ENCODE measurements at places on chromosomes 6 and 20.

GRCh38 chr20:33217052-33217451 lies at the start of gene BPIFA3:
Gene BPIFA3 (plus strand): TSS chr20:33217352. CDS start chr20:33217537, 185 bp downstream.
- DNase-seq: no peak

DNA sequence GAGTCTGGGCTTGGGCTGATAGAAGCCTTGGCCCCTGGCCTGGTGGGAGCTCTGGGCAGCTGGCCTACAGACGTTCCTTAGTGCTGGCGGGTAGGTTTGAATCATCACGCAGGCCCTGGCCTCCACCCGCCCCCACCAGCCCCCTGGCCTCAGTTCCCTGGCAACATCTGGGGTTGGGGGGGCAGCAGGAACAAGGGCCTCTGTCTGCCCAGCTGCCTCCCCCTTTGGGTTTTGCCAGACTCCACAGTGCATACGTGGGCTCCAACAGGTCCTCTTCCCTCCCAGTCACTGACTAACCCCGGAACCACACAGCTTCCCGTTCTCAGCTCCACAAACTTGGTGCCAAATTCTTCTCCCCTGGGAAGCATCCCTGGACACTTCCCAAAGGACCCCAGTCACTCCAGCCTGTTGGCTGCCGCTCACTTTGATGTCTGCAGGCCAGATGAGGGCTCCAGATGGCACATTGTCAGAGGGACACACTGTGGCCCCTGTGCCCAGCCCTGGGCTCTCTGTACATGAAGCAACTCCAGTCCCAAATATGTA lies 957 bp upstream of the VEGFA start:
- no peak for DNase-seq

- no peak for DNase-seq
These were observed 100.0 kb downstream of the RWDD2A start for GRCh38 chr6:83292900-83293843.

DNA sequence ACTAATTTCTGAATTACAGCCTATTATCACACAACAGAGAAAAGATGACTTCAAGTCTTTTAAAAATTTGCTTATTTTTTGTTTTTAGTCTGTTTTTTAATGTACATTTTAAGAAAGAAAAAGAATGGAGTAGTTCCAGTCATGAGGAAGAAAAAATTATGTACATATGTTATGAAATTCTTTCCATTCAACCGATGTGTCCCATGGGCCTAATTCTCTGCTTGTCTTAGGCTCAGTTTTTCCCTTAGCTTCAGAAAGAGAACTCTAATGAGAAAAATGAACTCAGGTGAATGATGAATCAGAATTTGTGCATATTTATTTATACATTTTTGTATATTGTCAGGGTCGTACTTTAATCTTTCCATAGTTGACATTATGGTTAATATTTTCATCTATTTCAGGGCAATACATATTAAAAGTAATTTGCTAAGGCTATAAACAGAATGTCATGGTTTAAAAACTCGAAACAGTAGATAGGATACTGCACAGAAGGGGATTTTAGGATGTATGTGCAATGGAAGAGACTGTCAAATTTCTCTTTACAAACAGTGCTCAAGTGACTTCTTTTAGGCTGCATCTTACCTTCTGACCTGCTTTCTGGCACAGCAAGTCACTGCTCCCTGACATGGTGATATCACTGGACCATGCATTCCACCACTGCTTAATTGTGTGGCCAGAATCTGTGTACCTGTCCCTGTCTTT lies 153.1 kb downstream of the EPHA7 start:
- no peak for DNase-seq

DNA sequence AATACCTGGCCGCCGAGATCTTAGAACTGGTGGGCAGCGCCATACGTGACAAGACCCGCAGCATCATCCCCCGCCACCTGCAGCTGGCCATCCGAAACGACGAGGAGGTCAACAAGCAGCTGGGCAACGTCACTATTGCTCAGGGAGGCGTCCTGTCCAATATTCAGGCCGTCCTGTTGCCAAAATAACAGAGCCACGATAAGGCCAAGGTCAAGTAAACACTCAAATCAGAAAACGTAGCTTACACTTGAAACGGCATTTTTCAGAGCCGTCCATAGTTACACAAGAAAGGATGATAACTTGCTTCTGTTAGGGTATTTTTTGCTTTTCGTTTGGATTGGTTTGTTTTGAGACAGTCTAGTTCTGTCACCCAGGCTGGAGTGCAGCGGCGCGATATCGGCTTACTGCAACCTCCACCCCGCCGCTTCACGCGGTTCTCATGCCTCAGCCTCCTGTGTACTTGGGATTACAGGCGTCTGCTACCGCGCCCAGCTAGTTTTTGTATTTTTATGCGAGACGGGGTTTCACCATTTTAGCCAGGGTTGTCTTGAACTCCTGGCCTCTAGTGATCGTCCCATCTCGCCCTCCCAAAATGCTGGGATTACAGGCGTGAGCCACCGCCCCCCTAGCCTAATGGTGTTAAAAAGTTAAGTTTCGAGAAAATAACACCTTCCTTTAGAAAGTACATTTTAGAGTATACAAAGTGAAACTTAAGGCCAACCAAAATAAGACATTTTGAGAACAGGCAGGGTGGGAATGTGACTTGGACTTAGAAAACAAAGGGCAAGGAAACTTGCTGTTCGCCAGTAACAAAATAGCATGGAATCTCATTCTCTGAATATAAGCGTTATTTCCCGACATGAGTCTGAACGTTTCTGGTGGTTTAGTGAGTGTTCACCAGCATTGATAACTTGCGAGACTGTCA lies 42.8 kb upstream of the HFE start:
- DNase-seq: no peak

DNA sequence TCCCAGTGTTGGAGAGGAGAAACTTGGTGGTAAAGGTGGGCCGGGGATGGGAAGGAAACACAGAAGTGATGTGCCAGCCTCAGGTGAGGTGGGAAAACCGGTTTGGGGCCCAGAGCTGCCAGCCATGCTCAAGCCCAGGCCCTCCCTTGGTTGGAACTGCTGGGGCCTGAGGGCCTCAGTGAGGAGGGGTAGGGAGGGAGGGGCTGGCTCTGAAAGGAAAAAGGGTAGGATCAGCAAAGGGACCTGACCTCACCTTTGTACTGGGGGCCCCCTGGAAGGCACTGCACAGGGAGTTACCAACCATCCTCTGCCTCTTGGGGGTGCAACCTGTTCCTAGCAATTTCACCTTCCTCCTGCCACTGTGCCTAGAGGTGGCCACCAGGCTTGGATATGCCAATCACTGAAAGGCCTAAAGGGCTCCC lies 1.8 kb upstream of the SPEF1 start:
- no peak for DNase-seq

- DNase-seq: no peak
These were observed 920.3 kb downstream of the EYS start for GRCh38 chr6:64786736-64787135.

DNA sequence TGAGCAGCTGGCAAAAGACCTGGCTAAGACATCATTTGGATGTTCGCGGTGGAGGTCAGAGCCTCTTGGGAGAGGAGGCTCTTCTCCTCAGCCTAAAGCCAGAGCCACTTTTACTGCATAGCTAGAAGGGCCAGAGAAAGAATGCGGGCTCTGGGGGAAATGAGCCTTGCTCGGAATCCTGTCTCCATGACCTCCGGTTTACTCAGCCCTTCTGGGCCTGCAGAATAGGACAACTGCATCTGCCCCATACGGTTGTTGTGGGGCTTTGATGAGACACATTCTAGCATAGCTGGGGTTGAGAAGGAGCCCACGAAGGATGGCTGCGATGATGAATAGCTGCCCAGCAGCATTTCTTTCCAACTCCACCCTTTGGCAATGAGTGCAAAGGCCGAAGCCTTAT lies 115.0 kb upstream of the SLC22A23 start:
- no peak for DNase-seq

GRCh38 chr6:4008324-4009047 lies 70.5 kb downstream of the FAM217A start:
- peak; percentile 66 for DNase-seq

- no peak for DNase-seq
These were observed 126.9 kb downstream of the ADGRB3 start for GRCh38 chr6:68761985-68762384.

DNA sequence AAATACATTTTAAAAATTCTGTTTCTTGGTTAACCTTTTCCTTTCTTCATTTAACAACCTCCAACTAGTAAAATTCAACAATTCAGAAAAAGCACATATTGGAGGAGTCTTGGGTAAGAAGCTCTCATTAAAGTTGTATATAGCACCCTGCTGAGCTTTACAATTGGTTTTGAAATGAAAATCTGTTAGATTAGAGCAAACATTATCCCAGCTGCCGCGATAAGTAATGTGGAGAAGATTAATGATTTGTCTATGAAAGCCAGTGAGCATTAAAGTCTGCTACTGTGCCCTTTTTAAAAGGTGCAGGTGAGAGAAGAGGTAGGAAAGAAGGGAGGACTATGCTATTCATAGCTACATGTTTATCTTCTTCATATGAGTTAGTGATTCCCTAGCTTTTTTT lies 201.5 kb downstream of the ZFAND3 start:
- DNase-seq: no peak

DNA sequence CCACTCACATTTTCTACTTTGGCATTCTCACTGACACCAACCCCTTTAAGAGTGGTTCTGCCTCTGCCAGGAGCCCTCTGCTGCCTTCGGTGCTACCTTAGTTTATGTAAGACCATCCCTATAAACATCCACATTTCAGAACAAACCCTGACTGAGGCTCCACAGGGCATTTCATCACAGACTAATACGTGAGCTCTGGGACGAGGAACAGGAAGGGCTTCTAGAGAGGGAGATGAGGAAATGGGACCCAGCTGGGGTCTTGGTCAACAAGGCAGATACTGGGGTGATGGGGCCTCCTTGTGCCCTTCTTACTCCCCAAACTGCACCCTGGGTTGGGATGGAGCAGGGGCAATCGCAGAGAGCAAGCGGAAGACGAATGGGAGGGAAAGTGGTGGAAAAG lies 86.5 kb upstream of the FYN start:
- DNase-seq: no peak

DNA sequence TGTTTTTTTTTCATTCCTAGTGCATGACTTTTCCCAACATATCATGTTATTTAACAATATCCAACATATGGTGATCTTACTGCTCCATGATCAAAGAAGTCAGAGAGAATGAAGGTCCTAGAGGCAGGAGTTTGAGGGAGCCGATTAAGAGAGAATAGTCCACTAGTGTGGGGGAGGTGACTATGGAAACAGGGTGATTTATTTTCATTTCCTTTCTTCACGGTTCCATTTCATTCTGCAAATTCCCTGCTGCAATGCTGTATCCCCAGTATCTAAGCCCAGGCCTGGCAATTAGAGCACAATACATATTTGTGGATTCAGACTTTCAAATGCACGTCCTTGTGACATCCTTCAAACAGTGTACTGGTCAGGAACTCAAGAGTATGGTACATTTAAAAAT lies 91.4 kb downstream of the CD83 start:
- DNase-seq: no peak

DNA sequence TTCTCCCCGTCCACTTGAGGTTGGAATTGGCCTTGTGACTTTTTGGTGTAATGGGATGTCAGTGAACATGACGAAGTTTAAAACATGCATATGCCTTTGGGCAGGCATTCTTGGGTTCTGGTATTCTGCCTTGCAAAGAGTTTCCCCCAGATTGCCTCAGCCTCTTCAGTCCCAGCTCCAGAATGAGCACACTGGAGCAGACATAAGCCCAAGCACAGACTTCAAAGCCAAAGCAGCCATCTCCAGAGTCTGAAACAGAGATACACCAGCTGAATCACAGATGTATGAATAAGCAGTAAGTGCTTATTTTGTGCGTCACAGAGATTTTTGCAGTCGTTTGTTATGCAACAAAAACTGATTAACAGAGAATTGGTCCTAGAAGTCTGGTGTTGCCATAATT lies 546.0 kb downstream of the FRK start:
- DNase-seq: no peak

GRCh38 chr20:48706116-48706656 lies 121.6 kb downstream of the PREX1 start:
- peak; percentile 11 for DNase-seq

- DNase-seq: no peak
These were observed 709 bp downstream of the SCAND1 start for GRCh38 chr20:35953387-35954199.

- DNase-seq: no peak
These were observed 56.9 kb downstream of the FAM217A start for GRCh38 chr6:4021854-4022695.

- peak; percentile 2 for DNase-seq
These were observed 16.6 kb downstream of the MCM9 start for GRCh38 chr6:118918329-118918725.

- DNase-seq: no peak
These were observed 131.3 kb downstream of the C6orf118 start for GRCh38 chr6:165178056-165178455.

GRCh38 chr6:83770910-83771309 lies 62.0 kb upstream of the SNAP91 start:
- no peak for DNase-seq

DNA sequence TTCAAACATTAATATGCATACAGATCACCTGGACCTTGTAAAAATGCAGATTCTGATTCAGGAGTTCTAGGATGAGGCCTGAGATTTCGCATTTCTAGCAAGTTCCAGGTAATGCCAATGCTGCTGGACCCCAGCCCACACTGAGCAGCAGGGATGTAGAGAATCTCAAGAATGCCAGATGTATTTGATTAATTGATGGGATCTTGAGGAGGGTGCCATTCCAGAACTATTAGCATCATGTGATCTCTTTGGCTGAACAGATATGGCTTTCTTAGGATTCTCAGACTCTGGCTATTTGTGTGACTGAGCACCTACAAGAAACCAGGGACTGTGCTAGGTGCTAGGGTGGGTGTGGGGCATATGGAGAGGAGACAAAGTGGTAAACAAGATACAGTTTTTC lies 16.5 kb upstream of the SNX3 start:
- no peak for DNase-seq

DNA sequence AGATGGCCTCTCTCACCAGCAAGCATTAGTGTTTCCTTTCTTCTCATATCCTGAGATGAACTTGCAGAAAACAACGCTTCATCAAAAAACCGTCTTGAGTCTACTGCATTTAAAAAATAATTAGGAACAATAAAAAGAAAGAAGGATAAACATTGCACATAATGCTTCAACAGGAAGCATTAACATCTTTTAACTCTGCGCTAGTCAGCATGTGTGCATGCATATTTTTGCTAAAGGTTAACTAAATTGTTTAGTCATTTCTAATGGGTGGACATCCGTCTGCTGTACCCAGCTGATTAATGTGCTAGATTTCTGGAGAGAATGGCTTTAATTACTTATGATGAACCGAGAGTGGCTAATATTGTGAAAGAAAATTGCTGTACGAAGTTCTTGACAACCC lies 349.3 kb downstream of the SOX4 start:
- no peak for DNase-seq

DNA sequence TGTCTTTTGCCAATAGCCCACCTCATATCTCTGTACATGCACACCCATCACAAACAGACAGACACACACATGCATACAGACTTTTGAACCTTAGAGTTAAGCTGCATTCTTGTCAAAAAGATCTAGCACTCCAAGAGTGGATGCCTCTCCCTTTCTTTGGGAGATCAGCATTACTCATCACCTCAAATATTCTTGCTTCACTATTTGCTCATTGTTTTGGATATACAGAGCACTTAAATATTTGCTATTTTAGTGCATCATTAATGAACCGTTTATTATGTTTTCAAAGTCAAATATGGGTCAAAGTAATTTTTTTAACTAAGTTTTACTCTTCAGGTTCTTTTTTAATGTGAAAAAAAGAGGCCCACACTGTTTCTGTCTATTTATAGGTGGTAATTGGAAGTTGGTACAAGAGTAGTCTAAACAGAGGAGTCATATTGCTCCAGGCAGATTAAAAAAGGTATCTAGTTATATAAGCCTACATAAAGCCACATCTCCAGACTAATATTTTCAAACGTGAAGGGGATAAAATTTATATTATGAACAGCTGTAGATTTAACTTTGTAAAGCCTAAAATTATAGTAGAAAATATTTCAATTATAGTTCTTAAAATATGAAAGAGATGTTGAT lies 102.6 kb downstream of the FLRT3 start:
- no peak for DNase-seq

- DNase-seq: no peak
These were observed 80.5 kb downstream of the TMEM242 start for GRCh38 chr6:157242791-157243190.

All from GF-D8 (cell line).